Adrenal gland (tissue), 19 donors: ENCODE measurements at places on chromosomes 1 and 21. TPM values are rescaled to one million over a fixed set of nuclear protein-coding genes. Genes with fewer than 3 reads are reported as not detected.

CYP4A11 gene
- 0.15 TPM for total RNA-seq

NCF2 gene
- 16.1 TPM for total RNA-seq

OR2L5 gene
- total RNA-seq, result not detected

PTPN14 gene
- 33.9 TPM for total RNA-seq

S100A14 gene
- total RNA-seq, result not detected

EDN2 gene
- total RNA-seq, result not detected

PDPN gene
- total RNA-seq, result 1.2 TPM

S100A6 gene
- total RNA-seq, result 39.4 TPM

CELF3 gene
- 9.2 TPM for total RNA-seq

GBP7 gene
- 0.29 TPM for total RNA-seq

ADCY10 gene
- 0.24 TPM for total RNA-seq

CFAP141 gene
- not detected for total RNA-seq

SLC45A3 gene
- 17.5 TPM for total RNA-seq

FRRS1 gene
- 12.0 TPM for total RNA-seq

AIRE gene
- not detected for total RNA-seq

PALMD gene
- total RNA-seq, result 53.9 TPM

CD48 gene
- total RNA-seq, result 4.9 TPM

G0S2 gene
- 112 TPM for total RNA-seq

GUK1 gene
- total RNA-seq, result 240 TPM

ANGPTL3 gene
- total RNA-seq, result not detected

CRYAA gene
- total RNA-seq, result not detected

CHRNB2 gene
- total RNA-seq, result 0.54 TPM

CYP4Z1 gene
- 0.39 TPM for total RNA-seq

MEX3A gene
- total RNA-seq, result 1.3 TPM
